ENCODE measurements at places on chromosomes 12 and 14. TPM values are rescaled to one million over a fixed set of nuclear protein-coding genes. Genes with fewer than 3 reads are reported as not detected.

DNA sequence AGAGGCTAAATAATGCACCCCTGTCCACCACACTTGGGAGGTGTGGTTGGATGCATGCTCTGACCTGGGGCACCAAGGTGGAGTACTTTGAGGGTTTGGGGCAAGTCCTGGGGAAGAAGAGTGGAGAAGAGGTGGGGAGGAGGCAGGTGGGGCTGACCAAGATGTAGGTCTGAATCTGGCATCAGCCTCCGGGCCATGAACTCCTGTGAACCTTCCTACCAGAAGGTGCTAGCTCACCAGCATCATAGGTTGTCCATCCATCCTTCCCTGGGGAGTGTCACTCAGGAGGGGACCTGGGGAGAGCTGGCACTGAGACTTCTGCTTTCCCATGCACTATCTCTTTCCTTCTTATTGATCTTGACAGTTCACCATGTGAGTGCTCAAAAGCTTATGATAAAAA is 13.6 kb upstream of the EMP1 start:
- no peaks in the 10 kb centered on the region for H3K36me3 ChIP-seq
- H3K4me1 ChIP-seq = peaks cover 15% of the 10 kb centered on the region
- no peak overlapping the region for H3K27ac ChIP-seq
- H3K4me3 ChIP-seq = no peak overlapping the region
- no peaks in the 10 kb centered on the region for H3K27me3 ChIP-seq

CEBPE gene
- 0.68 TPM for total RNA-seq

GRCh38 chr12:65681226-65681625 is 143.1 kb upstream of the HMGA2 start:
- H3K27me3 ChIP-seq = no peaks in the 10 kb centered on the region
- no peaks in the 10 kb centered on the region for H3K4me1 ChIP-seq
- no peak overlapping the region for H3K27ac ChIP-seq
- H3K4me3 ChIP-seq = no peak overlapping the region
- no peak for DNase-seq
- no peaks in the 10 kb centered on the region for H3K36me3 ChIP-seq

TAS2R8 gene
- not detected for total RNA-seq

DNA sequence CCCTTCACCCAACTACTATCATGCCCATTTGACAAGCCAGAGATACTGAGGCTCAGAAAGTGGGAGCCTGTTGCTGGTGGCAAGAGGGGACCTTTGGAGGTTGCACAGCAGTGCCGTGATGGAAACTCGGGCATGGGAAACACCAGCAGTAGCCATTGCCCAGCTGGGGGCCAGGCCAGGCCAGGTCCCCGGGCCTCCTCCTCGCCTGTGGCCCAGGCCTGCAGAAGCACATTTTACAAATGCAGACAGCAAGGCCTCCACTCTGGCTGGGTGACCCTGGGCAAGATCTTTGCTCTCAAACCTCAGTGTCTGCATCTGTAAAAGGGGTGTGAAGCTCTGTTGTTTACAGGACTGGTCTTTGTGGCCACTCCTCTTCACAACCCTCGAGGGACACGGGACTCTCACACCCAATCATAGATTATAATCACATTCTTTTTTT is 4.5 kb upstream of the SH2B3 start:
- no peak overlapping the region for H3K4me3 ChIP-seq
- no peaks in the 10 kb centered on the region for H3K27me3 ChIP-seq
- H3K27ac ChIP-seq = no peak overlapping the region
- peaks cover 48% of the 10 kb centered on the region for H3K4me1 ChIP-seq

- H3K4me1 ChIP-seq = peaks cover 11% of the 10 kb centered on the region
- H3K27ac ChIP-seq = no peak overlapping the region
- H3K27me3 ChIP-seq = peaks cover 46% of the 10 kb centered on the region
- DNase-seq = no peak
- no peak overlapping the region for H3K4me3 ChIP-seq
These were observed 6.5 kb downstream of the PHLDA1 start for GRCh38 chr12:76024942-76025600.

DNA sequence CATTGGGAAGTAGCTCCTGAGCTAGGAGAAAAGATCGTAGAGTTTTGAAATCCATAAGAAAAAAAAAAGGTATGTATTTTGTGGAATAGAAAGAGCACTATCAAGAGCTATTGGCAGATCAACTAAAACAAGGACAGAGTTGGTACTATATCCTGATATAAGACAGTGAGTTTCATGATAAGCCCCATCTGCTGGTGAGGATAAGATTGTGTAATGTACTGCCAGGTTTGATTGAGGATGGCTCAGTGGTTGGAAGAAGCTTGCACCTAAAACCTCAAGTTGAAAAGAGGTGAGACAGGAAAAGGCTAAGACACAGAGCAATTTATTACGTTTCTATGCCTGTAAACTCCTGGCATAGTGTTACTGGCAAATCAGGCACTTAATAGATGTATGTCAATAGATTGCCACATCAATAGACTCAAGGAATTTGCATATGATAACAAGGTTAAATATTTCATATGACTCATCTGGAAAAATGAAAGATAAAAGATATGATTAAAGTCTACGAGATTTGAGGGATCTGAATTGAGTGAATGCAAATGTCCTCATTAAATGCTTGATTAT is 525.6 kb downstream of the FLRT2 start:
- H3K4me1 ChIP-seq = no peaks in the 10 kb centered on the region
- DNase-seq = no peak
- H3K27me3 ChIP-seq = no peaks in the 10 kb centered on the region
- H3K4me3 ChIP-seq = no peak overlapping the region
- no peaks in the 10 kb centered on the region for H3K36me3 ChIP-seq
- H3K27ac ChIP-seq = no peak overlapping the region

DNA sequence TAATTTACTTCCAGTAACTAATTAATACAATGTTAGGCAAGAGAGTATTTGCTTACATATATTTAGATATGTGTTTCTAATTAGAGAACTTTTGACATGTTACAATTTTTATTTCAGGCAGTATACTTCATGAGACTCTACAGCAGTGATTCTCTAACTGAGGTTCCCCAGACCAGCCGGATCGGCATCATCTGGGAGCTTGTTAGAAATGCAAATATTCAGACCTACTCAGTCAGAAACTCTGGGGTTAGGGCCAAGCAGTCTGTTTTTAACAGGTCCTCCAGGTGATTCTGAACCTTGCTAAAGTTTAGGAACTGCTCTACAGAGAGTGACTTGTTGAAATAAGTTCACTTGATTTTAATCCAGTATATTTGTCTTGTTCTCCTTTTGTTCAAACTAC is 46.5 kb downstream of the ARID2 start:
- H3K27me3 ChIP-seq = no peaks in the 10 kb centered on the region
- DNase-seq = no peak
- no peaks in the 10 kb centered on the region for H3K36me3 ChIP-seq
- peak overlapping the region; percentile 19 for H3K27ac ChIP-seq
- peaks cover 52% of the 10 kb centered on the region for H3K4me1 ChIP-seq

All from sigmoid colon (tissue), 7 donors.